Caco-2 (cell line): ENCODE measurements at places on chromosomes 2 and 18. TPM values are rescaled to one million over a fixed set of nuclear protein-coding genes. Genes with fewer than 3 reads are reported as not detected.

DNA sequence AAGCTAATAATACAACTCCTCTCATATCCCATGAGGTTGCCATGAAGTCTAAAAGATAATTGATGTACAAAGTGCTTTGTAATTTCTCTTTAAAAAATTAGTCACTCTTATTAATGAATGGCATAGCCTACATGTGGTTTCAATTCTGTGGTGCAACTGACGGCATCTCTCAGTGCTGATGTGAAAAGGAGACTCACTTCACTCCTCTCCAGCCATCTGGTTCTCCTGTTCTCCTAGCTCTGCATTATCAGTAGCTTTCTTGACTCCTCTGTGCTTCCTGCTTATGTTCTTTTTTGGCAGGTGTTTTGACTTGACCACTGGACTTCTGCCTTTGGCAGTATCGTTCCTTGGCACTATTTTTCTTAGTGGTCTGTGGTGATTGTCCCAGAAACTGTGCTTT, 134.9 kb upstream of the ZFP36L2 start:
- H3K27me3 ChIP-seq: no peaks in the 10 kb centered on the region
- DNase-seq: no peak
- no peaks in the 10 kb centered on the region; the same call in 1 of the 2 replicates for H3K36me3 ChIP-seq
- H3K4me3 ChIP-seq: no peak overlapping the region

Gene GULP1
- total RNA-seq: 32.4 and 33.0 TPM in 2 replicates

- no peak overlapping the region for H3K27ac ChIP-seq
- H3K36me3 ChIP-seq: no peaks in the 10 kb centered on the region
- no peak overlapping the region for H3K4me3 ChIP-seq
- no peaks in the 10 kb centered on the region for H3K27me3 ChIP-seq
- peaks cover 15% of the 10 kb centered on the region for H3K4me1 ChIP-seq
Measured at GRCh38 chr18:69752737-69753380, 194.8 kb downstream of the CD226 start.

- peaks cover 31% of the 10 kb centered on the region for H3K4me1 ChIP-seq
- no peak for DNase-seq
- no peaks in the 10 kb centered on the region; the same call in none of the 2 replicates for H3K36me3 ChIP-seq
- no peaks in the 10 kb centered on the region for H3K27me3 ChIP-seq
- no peak overlapping the region for H3K27ac ChIP-seq
Measured at GRCh38 chr2:177597759-177598158, 205.2 kb downstream of the AGPS start.

- H3K4me1 ChIP-seq: no peaks in the 10 kb centered on the region
- no peak overlapping the region for H3K27ac ChIP-seq
- H3K36me3 ChIP-seq: no peaks in the 10 kb centered on the region
- no peaks in the 10 kb centered on the region for H3K27me3 ChIP-seq
- H3K4me3 ChIP-seq: no peak overlapping the region
- no peak for DNase-seq
Measured at GRCh38 chr2:16357188-16357587, 308.4 kb downstream of the CYRIA start.

DNA sequence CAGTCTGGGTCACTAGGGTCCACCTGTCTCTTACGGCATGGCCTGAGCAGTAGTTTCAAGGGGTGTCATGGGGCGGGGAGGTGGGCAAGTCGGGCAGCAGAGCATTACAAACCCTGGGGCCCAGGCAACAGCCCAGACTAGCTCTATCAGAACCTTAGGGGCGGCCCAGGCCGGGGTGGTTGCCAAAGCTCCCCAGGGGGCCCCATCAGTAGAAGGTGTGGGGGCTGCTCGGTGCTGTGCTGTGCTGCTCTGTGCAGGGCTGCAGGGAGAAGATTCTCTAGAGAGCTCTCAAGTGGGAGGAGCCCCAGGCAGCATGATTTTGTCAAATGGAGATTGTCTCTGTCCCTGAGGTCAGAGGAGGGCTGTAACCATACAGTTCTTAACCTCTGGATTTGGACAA, 36.4 kb upstream of the SLC14A1 start:
- DNase-seq: no peak
- no peak overlapping the region for H3K4me3 ChIP-seq
- H3K36me3 ChIP-seq: no peaks in the 10 kb centered on the region
- no peaks in the 10 kb centered on the region for H3K4me1 ChIP-seq
- H3K27ac ChIP-seq: no peak overlapping the region
- H3K27me3 ChIP-seq: no peaks in the 10 kb centered on the region

GRCh38 chr2:142190805-142191204, 60.0 kb upstream of the LRP1B start:
- no peak overlapping the region for H3K4me3 ChIP-seq
- H3K4me1 ChIP-seq: no peaks in the 10 kb centered on the region
- DNase-seq: no peak

DNA sequence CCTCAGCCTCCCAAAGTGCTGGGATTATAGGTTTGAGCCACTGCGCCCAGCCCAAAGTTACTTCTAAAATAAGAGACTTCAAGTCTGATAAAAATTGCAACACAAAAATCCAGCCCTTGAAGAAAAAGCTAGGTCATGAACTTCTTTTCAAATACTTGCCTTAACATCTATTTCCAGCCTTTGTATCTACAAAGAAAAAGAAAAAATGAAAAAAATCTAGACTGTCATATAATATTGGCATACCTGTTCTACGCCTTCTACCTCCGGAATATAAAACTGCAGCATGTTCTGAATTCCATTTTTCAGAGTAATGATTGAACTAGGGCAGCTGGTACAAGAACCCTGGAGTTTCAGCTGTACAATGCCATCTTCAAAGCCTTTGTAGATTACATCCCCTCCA, 13.1 kb upstream of the GFPT1 start:
- H3K27me3 ChIP-seq: no peaks in the 10 kb centered on the region
- no peaks in the 10 kb centered on the region for H3K36me3 ChIP-seq
- H3K4me1 ChIP-seq: peaks cover 11% of the 10 kb centered on the region

Gene SULT6B1
- total RNA-seq: not detected in 2 replicates

- no peaks in the 10 kb centered on the region for H3K27me3 ChIP-seq
- no peaks in the 10 kb centered on the region for H3K4me1 ChIP-seq
- no peak overlapping the region for H3K27ac ChIP-seq
- H3K36me3 ChIP-seq: no peaks in the 10 kb centered on the region
- no peak overlapping the region for H3K4me3 ChIP-seq
Measured at GRCh38 chr2:212797484-212798205, 259.0 kb upstream of the ERBB4 start.

DNA sequence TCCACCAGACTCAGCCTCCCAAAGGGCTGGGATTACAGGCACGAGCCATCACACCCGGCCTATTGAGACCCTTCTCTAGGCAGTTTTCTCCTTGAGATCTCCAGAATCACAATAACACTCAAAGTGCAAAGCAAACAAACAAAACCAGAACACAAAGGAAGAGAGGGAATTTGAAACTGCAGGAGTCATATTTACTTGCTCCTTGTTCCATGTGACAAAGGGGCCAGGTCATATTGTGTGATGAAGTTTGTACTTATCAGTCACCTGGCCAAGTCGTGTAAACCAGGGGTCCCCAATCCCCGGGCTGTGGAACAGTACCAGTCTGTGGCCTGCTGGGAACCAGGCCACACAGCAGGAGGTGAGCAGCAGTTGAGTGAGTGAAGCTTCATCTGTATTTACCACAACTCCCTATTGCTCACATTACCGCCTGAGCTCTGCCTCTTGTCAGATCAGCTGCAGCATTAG, 26.5 kb downstream of the SCYGR8 start:
- H3K27me3 ChIP-seq: no peaks in the 10 kb centered on the region
- H3K4me1 ChIP-seq: no peaks in the 10 kb centered on the region
- H3K27ac ChIP-seq: no peak overlapping the region

GRCh38 chr2:2422621-2423020, 91.5 kb upstream of the MYT1L start:
- no peaks in the 10 kb centered on the region for H3K4me1 ChIP-seq
- H3K36me3 ChIP-seq: no peaks in the 10 kb centered on the region
- H3K27ac ChIP-seq: no peak overlapping the region
- no peak for DNase-seq

Gene EPAS1
- total RNA-seq: 68.1 and 77.3 TPM in 2 replicates

Gene OTX1
- 14.4 and 16.0 TPM in 2 replicates for total RNA-seq

DNA sequence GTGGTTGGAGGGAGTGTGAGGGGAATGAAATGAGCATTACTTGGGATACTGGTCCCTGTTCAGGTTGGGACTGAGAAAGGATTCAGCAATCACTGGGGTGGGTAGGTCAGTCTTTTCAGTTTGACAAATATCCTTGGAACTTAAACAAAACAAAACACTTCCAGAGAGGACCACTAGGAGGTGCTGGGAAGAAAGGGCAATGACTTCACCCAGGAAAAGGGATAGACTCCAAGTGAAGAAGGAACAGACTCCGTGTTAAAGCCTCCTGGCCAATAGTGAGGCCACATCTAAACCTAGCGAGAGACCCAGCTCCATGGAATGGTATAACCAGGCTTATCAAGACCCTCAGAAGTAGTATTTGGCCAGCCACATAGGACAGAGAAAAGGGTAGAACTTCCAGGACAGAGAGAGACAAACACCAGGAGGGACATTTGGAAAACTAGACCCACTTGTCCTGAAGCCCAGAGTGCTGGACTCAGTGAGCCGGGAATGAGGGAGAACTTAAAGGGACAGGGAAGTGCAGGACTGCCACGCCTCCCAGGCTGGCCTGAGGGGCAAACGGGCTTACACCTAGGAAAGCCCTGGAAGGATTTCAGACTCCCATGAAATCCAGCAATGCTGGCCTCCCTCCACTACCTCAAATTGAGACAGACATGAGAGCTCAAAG, 19.6 kb upstream of the KCNG3 start:
- H3K27ac ChIP-seq: no peak overlapping the region
- H3K4me3 ChIP-seq: no peak overlapping the region
- no peaks in the 10 kb centered on the region for H3K36me3 ChIP-seq
- peak; percentile 42 for DNase-seq

GRCh38 chr2:71385012-71385411, 53.4 kb downstream of the ZNF638 start:
- H3K27me3 ChIP-seq: no peaks in the 10 kb centered on the region
- peaks cover 15% of the 10 kb centered on the region for H3K36me3 ChIP-seq
- no peak overlapping the region for H3K27ac ChIP-seq
- DNase-seq: no peak
